ENCODE measurements at places on chromosomes 3 and 15.

GRCh38 chr3:4409971-4410573 lies 57.0 kb downstream of the SUMF1 start:
- no peak for DNase-seq

- no peak for DNase-seq
Observed at GRCh38 chr3:69119138-69119537, 3.3 kb downstream of the LMOD3 start.

DNA sequence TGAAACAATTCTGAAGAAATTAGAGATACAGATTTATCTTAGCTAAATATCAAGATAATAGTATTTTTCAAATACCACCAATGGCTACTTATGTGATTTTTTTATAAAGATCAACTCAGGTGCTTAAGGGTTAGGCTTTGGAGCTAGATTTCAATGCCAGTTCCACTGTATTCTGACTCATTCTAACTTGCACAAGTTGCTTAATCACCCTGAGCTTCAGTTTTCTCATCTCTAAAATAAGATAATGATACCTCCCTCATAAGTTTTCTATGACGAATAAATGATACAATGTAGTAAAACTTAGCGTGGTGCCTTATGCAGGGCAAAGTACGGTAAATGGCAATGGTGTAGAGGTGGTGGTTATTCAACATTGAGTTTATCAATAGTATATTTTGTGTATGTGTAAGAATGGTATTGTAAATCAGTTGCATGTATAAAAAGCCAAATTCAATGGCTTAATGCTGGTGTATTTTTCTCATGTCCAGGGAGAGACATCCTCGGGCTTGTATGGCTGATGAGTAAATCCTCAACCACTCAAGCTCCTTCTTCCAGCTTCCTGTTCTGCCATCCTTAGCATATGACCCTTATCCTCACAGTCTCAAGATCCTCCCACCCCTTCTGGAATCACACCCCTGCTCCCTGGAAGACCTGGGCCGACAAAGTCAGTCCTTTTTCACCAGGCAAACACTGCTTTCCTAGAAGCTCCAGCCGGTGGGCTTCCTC lies 505.9 kb upstream of the CFAP20DC start:
- no peak for DNase-seq

DNA sequence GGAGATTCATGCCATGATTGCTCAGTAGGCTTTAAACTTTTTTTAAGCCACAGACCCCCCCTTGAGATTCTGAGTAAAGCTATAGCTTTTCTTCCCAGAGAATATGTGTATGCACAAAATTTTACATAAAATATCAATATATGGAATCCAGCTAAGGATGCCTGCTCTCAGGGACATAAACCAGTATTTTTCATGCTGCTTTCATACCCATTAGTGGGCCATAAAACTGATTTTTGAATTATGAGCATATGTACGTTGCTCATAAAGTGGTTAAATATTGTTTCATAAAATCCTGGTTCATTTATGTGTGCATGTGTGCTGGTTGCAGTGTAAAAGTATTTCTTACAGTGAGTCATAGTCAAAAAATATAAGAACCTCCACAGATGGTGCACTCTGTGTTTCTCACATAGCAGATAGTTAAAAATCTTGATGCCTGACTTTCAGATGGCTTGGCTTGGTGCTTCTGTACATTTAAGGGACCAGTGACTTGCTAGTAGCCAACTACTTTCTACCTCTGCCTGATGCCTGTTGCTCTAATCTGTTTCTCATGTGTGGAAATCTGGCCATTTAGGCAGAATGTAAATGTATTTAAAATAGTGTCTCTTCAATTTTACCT lies 71.9 kb downstream of the ARHGEF26 start:
- no peak for DNase-seq

DNA sequence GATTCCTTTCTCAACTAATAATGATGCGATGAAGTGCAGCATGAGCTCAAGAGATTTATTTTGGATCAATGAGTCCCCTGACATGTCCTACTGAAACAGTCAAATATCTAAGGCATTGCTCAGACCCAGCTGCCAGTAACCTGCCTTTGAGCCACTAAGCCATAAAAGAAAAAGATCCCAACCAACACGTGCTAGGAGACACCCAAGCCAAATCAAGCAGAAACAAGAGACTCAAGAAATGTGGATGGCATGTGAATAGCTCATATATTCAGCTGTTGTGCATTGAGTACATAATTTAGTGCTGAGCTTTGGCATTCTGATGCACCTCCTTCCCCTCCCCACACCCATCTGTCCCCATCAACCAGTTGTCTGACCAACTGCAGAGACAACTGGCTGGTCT lies 29.2 kb downstream of the GJD2 start:
- DNase-seq, result no peak

- no peak for DNase-seq
Observed at GRCh38 chr3:135766115-135766514, 199.4 kb upstream of the PPP2R3A start.

DNA sequence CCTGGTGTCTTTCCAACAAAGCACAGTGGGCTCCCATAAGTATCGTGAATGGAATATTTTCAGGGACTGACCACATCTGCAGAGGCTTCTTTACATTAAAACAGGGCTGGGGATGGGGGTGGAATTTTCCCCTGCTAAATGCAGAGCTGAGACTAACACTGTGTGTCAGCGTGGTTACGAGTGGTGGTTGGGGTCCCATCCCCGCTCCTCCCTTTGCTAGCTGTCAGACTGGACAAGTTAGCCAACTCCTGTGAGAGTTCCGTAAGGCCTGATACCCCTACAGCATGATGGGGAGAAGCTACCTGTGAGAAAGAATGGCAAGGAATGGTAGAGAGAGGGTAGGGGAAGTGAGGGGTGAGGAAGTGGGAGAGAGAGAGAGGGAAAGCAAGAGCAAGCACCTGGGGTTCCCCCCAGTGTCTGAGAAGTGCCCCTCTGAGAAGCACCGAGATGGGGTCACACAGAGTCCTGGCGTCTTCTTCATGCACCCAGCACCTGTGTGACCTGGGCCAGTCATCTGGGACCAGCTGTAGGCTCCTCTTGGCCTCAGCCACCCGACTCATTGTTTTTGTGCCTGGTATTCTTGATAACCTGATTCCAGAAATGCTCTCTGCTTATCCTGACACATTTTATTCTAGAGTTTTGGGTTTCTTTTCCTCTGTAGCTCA lies 395.8 kb downstream of the CACNA2D3 start:
- no peak for DNase-seq

- DNase-seq, result no peak
Observed at GRCh38 chr15:66941791-66942190, 123.6 kb upstream of the SMAD3 start.

DNA sequence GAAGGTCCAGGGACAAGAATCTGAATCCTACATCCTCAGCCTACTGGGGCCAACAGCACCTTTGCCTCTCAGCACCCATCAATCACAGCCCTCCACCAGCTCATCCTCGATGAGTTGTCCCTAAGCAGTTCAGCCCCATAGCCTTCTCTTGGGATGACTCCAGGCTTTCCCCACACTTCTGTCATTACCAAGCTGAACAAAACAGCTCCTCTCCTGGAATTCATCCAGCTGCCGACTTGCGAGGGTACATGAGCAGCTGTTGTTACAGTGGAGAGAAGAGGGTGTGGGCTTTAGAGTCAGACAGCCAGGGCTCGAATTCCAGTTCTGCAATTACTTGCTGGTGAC lies 69.0 kb upstream of the THBS1 start:
- no peak for DNase-seq

GRCh38 chr15:48307586-48307985 lies 23.6 kb upstream of the DUT start:
- DNase-seq, result no peak

GRCh38 chr15:80211976-80212375 lies 40.0 kb downstream of the CTXND1 start:
- no peak for DNase-seq

GRCh38 chr3:129756871-129757270 lies 136.6 kb downstream of the TMCC1 start:
- DNase-seq, result no peak

GRCh38 chr15:88704791-88705768 lies 66.3 kb downstream of the ISG20 start:
- DNase-seq, result no peak

GRCh38 chr15:71598741-71599140 lies 211.6 kb upstream of the NR2E3 start:
- DNase-seq, result no peak

DNA sequence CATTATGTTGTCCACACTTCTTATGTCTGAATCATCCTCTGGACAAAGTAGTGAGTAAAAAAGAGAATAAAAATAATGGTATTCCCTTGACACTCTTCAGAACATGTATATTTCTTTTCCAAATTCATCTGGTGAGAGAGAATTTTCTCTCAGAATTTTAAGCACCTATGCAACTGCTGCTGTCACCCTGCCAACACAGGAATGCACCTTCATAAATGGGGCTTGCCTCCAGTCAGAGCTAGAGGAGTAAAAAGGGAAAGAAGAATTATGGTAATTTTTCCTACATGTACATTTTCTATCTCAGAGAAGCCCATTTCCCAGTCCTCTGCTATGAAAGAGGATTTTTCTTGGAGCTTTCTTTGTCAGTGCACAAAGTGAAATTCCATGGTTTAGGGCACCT lies 92.2 kb upstream of the ALCAM start:
- no peak for DNase-seq

- no peak for DNase-seq
Observed at GRCh38 chr3:98020412-98020811, 14.7 kb downstream of the GABRR3 start.

GRCh38 chr3:53190659-53191058 lies 29.6 kb downstream of the PRKCD start:
- DNase-seq, result no peak

DNA sequence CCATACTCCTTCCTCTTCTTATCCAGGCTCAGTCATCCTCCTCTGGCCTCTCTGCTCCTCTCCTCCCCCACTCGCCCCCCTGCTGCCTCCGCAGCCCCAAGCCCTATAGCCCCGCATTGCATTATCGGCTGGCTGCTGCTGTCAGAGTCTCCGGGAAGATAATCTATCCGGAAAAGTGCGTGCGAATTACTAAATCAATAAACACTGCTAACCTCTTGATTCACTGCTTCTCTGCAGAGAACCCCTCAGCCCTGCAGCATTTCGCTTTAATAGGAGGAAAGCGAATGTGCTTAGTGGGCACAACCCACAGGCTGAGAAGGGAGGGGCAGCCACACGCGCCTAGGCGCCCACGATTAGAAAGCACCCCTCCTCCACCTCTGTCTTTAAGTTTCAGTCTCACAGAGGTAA lies 167.6 kb downstream of the ABHD5 start:
- DNase-seq, result no peak

- DNase-seq, result no peak
Observed at GRCh38 chr3:150887031-150887430, 18.2 kb downstream of the MINDY4B start.

GRCh38 chr15:40990789-40991188 lies 37.5 kb downstream of the CHAC1 start:
- no peak for DNase-seq

GRCh38 chr15:75672646-75673425 lies 25.1 kb downstream of the SNX33 start:
- no peak for DNase-seq

- DNase-seq, result no peak
Observed at GRCh38 chr3:181729341-181729869, 17.7 kb downstream of the SOX2 start.

DNA sequence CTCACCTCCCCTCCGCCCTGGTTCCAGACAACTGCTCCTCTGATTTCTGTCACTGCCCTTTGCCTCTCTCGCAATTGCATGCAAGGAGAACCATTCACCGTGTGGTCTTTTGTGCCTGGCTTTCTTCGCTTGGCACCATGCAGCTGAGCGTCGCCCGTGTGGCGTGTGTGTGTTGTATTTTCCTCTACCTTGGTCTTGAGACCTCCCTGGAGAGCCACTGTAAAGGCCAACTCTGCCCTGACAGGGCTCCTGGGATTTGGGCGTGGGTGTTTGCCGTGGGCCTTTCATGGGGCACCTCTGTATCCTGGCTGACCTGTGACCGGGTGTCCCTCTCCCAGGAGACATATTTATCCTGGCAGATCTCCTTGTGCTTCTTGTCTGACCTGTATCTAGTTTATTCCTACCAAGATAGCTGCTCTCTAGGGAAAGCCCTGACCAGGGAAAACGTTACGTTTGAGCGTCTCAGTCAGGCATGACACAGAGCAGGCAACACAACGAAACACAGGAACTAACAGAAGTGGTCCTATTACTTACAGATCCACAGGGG lies 2.0 kb upstream of the PIGZ start:
- peak; percentile 29 for DNase-seq

GRCh38 chr15:59654046-59654445 lies 3.3 kb downstream of the GTF2A2 start:
- DNase-seq, result peak; percentile 35

- no peak for DNase-seq
Observed at GRCh38 chr3:122502941-122503340, 11.8 kb downstream of the KPNA1 start.

All from NB4 (cell line).